ENCODE measurements at places on chromosomes 1 and 21.

- DNase-seq, result no peak
Measured at GRCh38 chr1:87615491-87615890, 286.8 kb downstream of the LMO4 start.

- no peak for DNase-seq
Measured at GRCh38 chr1:200831091-200831490, 41.7 kb upstream of the GPR25 start.

GRCh38 chr21:38669186-38669585 lies 136.5 kb upstream of the ETS2 start:
- peak; percentile 49 for DNase-seq

DNA sequence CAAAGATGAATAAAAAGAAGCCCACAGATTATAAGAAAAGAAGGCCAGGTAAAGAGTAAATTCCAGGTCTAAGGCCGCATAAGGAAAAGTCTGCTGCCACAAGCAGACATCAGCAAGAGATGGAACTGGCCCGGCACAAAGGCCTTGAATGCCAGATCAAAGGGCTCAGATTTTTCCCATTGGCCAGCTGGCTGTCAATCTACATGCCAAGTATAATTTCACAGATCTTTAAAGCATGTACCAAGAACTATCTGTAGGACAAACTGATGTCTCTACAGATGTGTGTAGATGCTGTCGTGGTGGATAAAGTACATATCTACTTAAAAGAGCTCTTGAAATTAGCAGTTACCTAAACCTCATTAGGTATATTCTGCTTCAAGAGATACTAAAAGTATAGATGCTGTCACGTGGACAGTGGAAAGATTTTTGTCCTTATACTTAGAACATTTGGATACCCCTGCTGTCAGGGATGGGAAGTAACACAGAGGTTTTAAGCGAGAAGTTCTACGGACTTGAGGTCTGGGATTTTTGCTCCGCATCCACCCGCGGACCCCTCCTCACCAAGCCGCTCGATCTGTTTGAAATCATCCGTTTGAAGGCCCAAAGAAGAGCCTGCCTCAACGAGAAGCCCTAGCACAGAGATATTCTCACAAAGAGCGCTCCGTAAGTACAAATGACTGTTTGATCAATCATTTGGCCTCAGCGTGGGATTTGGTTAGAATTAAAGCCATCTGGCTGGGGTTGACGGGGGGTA lies 10.1 kb downstream of the GLIS1 start:
- no peak for DNase-seq

GRCh38 chr1:38269923-38270848 lies 223.6 kb upstream of the POU3F1 start:
- no peak for DNase-seq

DNA sequence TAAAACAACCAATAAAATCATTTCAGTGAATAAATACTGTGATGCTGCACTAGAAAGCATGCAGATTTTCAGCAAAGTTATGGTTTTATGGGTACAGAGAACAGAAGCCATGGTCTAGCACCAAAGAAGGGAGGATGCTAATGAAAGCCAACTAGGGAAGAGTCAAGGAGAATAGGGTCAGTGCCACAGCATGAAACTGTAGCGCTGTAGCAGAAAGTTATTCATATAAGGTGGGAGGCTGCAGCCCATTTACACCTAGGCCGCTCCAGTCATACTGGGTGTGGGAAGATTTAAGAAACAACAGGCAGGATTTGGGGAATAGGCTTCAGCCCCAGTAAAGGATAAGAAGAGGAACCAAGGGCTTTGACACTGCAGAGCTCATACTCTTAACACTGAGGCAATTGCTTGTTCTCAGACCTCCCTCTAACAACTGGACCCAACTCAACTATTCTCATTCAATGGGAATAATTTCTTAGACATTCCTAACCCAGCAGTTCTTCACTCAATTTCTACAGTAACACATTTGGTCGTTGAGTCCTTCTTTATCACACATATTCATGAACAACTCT lies 4.4 kb downstream of the IFI16 start:
- DNase-seq, result no peak

GRCh38 chr1:239353536-239353935 lies 32.8 kb upstream of the CHRM3 start:
- no peak for DNase-seq

DNA sequence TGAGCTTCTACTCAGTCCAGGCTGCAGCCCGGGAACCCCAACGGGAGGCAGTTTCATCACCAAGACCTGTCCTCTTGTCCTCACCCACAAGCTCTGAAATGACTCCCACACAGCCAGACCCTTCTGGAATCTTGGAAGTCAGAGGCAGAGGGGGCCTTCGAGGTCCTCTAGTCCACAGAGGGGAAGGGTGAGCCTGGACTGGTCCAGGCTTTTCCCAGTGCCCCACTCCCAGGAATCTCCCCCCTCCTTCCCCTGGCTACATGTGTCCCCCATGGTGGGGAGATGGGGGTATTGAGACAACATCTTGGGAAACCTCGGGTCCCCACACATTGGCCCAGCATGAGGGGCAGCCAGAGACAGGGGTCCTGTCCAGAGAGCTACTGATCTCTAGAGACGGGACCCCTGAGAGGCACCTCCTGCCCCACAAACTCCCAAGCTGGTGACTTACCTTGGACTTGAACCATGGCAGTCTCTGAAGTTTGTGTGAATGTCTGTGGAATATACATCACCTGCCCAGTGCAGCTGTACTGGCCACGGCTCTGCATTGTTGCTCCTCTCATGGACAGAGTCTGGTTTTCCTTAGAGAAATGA lies 19.4 kb upstream of the SLAMF9 start:
- no peak for DNase-seq

DNA sequence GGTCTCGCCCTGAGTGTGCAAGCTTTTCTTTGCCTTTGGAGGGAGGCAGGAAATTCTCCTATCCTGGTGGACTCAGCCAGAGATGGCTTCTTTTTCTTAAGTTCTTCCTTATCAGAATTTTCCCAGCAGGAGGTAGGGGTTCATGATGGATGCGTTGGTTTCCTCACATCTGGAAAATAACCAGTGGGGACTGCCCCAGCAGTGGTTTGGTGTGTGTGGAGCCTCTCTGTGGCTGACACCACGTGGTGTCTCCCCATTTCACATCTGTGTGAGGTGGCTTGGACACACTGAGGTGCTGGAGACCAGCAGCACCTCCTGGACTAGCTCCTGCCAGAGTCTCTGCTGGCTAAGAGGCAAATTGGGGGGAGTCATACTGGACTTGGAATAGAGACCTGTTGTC lies 32.6 kb downstream of the B3GALT5 start:
- DNase-seq, result no peak

GRCh38 chr21:41641821-41642701 lies 124.8 kb downstream of the RIPK4 start:
- DNase-seq, result peak; percentile 99

GRCh38 chr21:45920824-45921600 lies 60.6 kb upstream of the COL6A1 start:
- DNase-seq, result no peak

- DNase-seq, result no peak
Measured at GRCh38 chr1:117653732-117654492, 48.1 kb downstream of the TENT5C start.

DNA sequence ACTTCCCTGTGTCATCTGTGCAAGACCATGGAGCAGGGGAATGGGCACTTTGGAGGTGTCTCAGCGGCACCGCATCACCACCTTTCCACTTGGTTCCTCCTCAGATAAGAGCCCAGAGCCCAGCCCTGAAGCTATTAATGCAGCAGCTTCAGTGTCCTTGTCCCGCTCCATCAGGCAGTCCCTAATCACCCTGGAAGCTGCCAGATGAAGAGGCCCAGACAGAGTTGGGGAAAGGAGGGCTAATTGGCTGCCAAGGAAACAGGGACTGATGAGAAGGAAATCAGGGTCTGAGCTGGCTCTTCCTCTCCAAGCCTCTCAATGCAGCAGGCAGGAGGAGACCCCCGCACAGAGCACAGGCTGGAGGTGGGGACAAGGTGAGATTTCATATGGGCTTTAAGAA lies 83.1 kb upstream of the KLHDC7A start:
- no peak for DNase-seq

GRCh38 chr1:210557426-210558077 lies 228.8 kb downstream of the HHAT start:
- no peak for DNase-seq

GRCh38 chr1:1132042-1132950 lies 16.4 kb upstream of the C1orf159 start:
- no peak for DNase-seq

- DNase-seq, result no peak
Measured at GRCh38 chr1:51214615-51215131, 21.4 kb upstream of the RNF11 start.

- no peak for DNase-seq
Measured at GRCh38 chr21:17527711-17528110, 14.9 kb downstream of the CXADR start.

- DNase-seq, result no peak
Measured at GRCh38 chr1:18529714-18530113, 49.0 kb downstream of the KLHDC7A start.

- DNase-seq, result no peak
Measured at GRCh38 chr1:6585081-6585722, 5.4 kb downstream of the ZBTB48 start.

GRCh38 chr1:201354901-201355295 lies 22.6 kb downstream of the TNNT2 start:
- DNase-seq, result no peak

- DNase-seq, result no peak
Measured at GRCh38 chr1:154772606-154773506, 97.2 kb downstream of the KCNN3 start.

- peak; percentile 53 for DNase-seq
Measured at GRCh38 chr1:39617488-39618049, 21.9 kb downstream of the HEYL start.

- DNase-seq, result no peak
Measured at GRCh38 chr21:14757533-14758327, 211.6 kb upstream of the SAMSN1 start.

DNA sequence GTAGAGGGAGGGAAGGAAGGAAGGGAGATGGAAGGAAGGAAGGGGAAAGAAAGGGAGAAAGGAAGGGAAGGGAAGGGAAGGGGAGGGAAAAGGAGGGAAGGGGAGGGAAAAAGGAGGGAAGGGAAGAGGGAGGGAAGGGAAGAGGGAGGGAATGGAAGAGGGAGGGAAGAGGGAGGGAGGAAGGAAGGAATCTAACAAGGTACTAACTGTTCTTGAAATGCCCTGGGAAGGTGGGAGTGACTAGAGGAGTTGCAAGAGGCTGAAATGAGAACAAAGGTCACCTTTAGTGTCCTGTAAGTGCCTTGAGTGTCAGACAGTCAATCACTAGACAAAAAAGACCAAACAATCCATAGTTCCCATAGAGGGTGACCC lies 2.3 kb upstream of the ATP2B4 start:
- DNase-seq, result peak; percentile 65

- no peak for DNase-seq
Measured at GRCh38 chr1:1941211-1941841, 22.2 kb upstream of the TMEM52 start.

DNA sequence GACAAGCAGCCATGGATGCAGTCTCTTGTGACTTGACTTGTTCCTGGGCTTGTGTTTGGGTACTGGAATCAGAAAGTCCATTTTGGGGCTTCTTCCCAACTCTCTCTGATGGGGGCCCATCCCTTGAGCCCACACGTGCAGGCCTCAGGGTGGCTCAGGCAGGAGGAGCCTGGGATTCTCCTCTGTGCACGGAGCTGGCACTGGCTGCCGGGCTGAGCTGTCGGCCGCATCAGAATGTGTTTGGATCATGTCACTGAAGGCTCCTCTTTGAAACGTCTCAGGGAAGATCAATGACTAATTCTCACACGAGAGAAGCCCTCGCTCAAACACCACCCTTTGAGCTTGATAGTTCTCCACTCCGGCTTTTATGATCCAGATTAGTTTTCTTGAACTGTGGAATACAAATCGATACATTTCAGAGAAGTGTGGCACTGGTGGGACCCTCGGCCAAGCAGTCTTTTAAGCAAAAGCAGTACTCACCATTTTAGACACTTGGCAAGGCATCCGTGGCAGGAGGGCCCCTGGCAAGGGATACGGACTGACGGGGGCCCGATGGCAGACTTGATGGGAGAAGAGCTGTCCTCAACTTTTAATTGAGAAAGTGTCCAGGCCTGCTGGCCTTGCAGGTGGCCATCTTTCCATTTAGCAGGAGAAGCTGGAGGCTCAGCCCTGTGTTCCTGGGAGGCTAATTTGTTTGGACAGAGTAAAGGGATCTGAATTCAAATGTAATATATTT lies 220.7 kb upstream of the C1orf174 start:
- DNase-seq, result no peak

Measured in SK-MEL-5 (cell line).